SJSA1 (cell line): ENCODE measurements at places on chromosomes 2 and 18.

GRCh38 chr18:54750350-54750749, 77.9 kb upstream of the RAB27B start:
- DNase-seq: no peak

DNA sequence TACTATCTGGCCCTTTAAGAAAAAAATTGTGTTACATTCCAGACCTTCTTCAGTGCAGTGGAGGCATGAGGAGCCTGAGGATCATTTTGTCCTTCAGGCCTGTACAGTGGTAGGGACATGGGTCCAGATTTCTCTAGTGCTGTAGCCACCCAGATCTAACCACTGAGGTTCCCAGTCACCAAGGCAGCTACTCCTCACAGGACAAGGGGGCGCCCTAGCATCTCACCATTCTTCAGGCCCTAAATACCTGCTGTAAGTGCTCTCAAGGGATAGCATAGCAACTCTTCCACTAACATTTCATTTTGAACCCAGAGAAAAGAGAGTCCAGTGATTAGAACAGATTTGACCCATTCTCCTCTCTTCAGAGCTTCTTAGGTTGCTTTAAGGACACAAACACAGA, 1533.0 kb downstream of the LRP1B start:
- no peak for DNase-seq

- DNase-seq: peak; percentile 85
Observed at GRCh38 chr2:10036095-10036884, 7.1 kb upstream of the KLF11 start.

- no peak for DNase-seq
Observed at GRCh38 chr2:22290302-22290701, 1094.7 kb upstream of the KLHL29 start.
